Stimulated activated CD4-positive, alpha-beta T cell treated with anti-CD3 and anti-CD28 coated beads, TNF-alpha, amount 100 ng/mL, for 1 hour (primary cell): ENCODE measurements at places on chromosomes 7 and 10.

DNA sequence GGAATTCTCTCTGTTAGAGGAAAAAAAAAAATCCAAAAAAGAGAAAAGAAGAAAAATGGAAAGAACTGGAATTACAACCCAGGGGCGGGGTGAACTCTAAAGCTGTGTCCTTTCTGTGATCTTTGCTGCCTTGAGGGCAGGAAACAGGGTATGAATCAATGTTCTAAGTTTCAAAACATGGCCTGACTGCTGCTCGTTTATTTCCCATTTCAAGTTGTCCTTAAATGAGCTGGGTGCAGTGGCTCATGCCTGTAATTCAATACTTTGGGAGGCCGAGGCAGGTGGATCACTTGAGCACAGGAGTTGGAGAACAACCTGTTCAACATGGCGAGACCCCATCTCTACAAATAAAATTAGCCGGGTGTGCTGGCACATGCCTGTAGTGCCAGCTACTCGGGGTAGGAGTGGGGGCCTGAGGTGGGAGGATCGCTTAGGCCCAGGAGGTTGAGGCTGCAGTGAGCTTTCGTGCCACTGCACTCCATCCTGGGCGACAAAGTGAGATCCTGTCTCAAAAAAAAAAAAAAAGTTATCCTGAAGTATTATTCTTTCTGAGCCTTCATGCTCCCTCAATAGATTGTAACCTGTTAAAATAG, 24.7 kb upstream of the TFAM start:
- no peak for DNase-seq

- DNase-seq, result no peak
Observed at GRCh38 chr7:104955276-104955675, 58.7 kb upstream of the KMT2E start.

- no peak for DNase-seq
Observed at GRCh38 chr7:143172354-143172753, 10.9 kb upstream of the TAS2R39 start.

DNA sequence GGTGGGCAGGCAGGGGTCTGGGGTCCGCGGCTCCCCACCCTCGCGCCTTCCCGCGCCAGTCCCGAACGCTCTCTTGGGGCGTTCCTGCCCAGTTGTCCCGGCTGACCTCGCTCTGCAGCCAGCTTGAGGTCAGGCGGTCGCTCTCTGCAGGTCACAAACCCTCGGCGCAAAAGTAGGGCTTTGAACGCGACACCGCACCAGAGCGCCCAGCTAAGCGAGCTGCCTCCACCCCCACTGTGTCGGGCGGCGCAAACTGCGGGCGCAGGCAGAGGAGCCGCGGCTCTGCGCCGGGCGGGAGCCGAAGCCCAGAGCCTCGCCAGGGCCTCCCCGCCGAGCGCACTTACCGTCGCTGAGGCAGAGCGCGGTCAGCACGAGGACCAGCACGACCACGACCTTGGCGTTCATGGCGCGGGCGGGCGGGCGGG, 284 bp downstream of the CXCL12 start:
- DNase-seq, result no peak

DNA sequence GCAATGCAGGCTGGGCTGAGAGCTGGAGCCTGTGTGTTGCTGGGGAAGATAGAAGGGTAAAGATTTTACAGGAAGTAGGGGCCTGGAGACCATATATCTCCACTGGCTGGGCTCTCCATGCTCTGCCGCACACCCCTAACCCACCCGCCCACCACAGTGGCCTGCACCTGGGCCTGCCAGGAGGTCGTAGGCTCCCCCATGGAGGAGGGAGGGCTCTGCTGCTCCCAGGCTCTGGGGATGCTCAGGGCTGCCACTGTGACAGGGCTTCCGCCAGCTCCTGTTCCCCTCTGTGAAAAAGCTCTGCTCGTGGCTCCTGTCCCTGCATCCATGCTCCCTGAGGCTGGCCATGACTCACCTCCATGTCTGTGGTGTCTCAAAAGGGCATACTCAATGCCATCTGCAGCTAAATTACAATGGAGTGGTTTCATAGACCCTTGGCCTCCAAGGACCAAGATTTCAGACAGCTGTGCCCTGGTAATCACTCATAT, 106.0 kb downstream of the CXCL12 start:
- no peak for DNase-seq

GRCh38 chr7:12385364-12385786, 18.3 kb downstream of the VWDE start:
- DNase-seq, result no peak

- DNase-seq, result no peak
Observed at GRCh38 chr10:91424016-91424415, 13.9 kb downstream of the HECTD2 start.

GRCh38 chr7:25968205-25968993, 183.6 kb upstream of the NFE2L3 start:
- DNase-seq, result no peak

DNA sequence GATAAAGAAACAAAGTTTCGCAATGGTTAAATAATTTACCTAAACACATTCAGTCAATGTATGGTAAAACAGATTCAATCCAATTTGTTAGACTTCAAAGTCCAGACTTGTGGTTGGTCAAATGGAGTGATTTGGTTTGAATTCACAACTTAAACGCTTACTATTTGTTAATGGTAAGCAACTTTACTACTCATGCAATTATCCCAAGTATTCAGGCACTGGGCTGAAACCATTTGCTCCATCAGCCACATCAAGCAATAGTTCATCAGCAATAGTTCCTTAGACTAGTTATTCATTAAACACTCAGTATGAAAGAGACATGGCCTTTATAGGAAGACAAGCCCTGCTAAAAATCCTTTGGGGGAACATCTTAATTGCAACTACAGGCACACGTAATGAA, 253.0 kb downstream of the AGMO start:
- DNase-seq, result no peak

- no peak for DNase-seq
Observed at GRCh38 chr7:29896685-29897411, 90.5 kb downstream of the WIPF3 start.

DNA sequence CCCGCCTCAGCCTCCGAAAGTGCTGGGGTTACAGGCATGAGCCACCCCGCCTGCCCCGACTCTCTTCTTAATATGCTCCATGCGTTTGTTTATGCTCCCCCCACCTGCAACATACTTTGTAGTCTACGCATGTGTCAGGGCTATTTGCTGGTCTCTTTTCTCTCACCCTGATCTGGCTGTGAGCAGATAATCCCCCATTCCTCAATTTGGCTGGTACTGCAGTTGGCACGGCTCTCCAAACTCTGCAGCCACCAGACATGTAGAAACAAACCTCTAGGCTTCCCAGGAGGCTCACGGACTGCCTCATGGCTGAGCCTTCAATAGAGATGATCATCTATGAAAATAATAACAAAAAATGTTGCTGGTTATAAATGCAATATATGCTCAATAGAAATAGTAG, 540.3 kb upstream of the GALNT17 start:
- DNase-seq, result no peak

- DNase-seq, result no peak
Observed at GRCh38 chr10:131695496-131696165, 205.2 kb upstream of the PPP2R2D start.

DNA sequence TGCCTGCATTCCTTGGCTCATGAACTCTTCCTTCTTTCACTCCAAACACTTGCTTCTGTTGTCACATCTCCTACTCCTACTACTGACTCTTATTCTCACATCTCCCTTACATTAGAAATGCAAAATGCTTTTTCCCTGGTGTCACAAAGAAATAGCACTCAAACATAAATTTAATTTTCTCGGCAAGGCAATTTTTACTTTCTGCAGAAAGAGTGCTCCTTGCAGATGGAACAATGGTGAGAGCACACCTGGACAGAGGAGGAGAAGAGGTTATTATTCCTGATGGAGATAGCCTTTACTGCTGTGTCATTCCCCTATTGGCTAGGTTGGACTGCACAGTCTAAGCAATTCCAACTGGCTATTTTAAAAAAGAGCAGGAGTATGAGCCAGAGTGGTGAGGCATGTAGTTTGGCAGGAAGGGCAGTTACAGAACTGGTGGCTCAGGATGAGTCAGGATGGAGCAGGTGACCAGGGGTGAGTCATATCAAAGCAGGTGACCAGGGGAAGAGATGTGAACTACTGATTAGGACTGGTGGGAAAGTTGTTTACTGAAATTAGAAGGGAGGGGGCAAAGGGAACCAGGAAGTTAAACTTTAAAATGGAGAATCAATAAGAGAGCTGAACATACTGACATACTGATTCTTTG, 52.9 kb downstream of the CYP2C9 start:
- no peak for DNase-seq

GRCh38 chr10:43402880-43403452, 6.0 kb downstream of the HNRNPF start:
- DNase-seq, result no peak

- no peak for DNase-seq
Observed at GRCh38 chr10:43420369-43421200, 11.6 kb upstream of the HNRNPF start.

DNA sequence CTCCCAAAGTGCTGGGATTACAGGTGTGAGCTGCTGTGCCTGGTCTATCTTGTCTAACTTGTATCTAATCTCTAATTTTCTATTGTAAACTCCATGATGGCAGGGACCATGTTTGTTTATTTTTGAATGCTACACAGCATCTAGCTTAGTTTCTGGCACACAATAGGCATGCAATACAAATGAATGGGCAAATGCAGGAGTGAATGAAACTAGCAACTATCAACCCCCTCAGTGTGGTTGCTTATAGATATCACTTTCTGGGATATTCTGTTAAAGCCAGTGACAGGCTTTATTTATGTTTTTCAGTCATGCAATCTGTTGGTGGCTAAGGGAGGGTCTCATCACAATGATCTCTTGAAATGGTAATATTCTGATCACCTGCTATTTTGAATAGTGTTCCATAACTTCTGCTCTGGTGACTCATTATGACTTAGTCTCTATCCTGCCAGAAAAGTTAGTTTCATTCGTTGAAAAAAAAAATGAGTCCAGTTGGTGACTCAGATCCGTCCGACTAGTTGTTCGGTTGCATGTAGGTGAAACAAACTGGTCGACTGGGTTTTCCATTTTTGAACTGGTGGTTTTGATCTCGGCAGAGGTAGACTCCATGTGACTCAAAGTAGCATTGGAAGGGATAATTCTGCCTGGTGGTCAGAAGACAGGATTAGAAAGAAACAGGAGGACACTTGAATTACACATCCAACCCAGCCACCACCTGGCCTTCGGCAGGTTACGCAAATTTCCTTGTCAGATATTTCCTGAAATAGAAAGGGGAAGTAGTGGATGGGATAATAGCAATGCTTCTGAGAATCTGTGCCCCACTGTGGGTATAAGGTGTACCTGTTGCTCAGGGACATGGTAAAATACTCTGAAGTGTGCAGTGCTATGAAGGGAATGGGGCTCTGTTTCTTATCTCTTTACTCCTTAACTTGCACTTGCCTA, 76.8 kb downstream of the GATA3 start:
- DNase-seq, result no peak

DNA sequence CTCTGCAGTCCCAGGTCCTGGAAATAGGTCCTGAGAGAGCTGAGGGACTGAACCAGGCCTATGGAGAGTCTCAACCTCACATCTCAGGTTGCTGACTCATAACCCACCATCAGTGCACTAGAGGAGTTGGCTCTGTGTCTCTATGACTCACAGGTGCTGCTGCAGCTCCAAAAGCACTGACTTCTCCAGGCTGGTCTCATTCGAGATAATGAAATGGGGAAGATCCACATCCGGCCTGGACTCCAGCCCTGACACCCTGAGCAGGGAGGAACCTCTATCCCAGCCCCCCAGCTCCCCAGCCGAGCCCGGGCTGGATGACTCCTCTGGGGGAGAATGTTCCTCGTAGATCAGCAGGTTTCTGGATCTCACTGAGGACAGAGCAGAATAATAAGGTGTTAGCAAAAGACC, 35.5 kb upstream of the DGKI start:
- no peak for DNase-seq

DNA sequence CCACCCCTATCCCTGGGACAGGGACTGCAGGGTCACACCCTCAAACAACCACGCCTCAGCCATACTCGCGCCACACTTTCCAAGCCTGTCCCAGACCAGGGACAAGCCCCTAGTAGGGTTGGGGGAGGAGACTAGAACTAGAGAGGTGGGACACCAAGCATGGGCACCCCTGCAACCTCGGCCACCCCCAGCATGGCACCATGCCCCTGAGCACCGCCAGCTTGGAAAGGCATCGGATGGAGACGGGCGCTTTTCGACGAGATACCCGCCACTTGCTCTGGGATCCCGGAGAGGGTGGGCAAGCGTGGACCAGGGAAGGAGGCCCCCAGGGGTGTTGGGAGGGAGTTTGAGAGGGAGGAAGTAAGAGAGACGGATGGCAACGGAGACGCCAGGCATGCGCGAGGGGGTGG, 13.1 kb upstream of the KMT2E start:
- no peak for DNase-seq

GRCh38 chr10:70765794-70766594, 19.2 kb downstream of the TBATA start:
- no peak for DNase-seq

DNA sequence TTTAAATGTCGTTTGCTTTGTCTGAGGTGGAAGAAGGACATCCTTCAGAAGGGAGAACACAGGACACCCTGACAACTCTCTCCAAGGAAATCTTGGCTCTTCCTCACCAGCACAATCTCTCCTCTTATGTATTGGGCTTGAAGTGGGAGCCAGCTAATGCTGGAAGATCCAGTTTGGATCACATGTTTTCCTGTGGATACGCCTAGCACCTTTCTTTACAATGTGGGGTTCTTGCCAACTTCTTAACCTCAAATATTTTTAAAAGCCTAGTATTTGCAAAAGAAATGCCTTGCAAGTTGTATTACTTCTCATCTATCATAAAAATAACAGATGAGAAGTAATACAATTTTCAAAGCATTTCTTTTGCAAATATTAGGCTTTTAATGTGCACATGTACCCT, 76.4 kb downstream of the FRMD4A start:
- DNase-seq, result no peak

GRCh38 chr10:47123716-47124288, 176.2 kb upstream of the GDF10 start:
- no peak for DNase-seq

GRCh38 chr7:121219026-121219425, 109.8 kb upstream of the WNT16 start:
- DNase-seq, result no peak

DNA sequence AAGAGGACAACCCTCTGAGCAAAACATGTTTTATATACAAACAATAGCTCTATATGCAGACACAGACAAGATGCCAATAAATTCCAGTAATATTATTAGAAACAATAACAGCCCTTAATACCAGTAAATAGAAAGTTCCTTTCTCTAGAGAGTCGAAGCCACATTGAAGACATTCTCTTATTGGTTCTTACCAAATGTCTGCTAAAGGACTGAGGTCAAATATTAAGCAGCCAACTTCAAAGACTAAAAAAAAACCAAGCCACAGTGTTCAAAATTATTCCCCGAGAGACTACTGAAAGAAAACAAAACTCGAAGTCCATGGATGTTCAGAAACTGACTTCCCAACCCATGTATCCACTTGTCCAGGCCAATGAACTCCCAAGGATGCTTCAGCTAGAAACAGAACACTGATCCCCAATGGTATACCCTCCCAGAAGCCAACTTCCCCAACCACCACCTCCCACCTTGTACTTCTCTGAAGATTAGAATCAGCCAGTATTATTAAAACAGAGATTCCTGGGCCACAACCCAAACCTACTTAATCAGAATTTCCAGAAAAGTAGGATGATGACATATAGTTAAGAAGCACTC, 51.9 kb downstream of the FAM13C start:
- no peak for DNase-seq

GRCh38 chr7:44220046-44220357, 19.2 kb downstream of the YKT6 start:
- no peak for DNase-seq
